HFFc6 (cell line): ENCODE measurements at places on chromosomes 16 and 17.

GRCh38 chr17:65583921-65584603 is 22.6 kb upstream of the AXIN2 start:
- no peak for DNase-seq

DNA sequence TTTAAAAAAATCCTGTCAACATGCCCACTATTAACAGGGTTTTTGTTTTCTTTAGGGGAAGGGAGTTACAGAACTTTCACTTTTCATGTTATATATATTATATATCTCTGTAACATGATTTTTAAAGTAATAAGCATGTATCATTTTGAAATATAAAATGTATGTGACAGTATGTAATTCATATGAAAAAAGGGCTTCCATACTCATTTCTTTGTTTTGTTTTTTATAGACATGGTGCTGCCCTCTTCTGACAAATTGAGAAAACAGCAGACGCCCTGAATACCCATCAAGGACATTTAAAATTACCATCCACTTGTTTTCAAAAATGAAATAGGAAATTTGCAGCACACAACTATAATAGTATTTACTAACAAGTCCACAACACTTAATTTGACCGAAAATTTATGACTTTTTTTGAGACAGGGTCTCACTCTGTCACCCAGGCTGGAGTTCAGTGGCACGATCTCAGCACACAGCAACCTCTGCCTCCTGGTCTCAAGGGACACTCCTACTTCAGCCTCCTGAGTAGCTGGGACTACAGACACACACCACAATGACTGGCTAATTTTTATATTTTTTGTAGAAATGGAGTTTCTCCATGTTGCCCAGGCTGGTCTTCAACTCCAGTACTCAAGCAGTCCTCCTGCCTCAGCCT is 30.4 kb downstream of the CFDP1 start:
- peak; percentile 35 for DNase-seq

GRCh38 chr16:69404275-69404805 is 18.5 kb upstream of the TERF2 start:
- peak; percentile 59 for DNase-seq

DNA sequence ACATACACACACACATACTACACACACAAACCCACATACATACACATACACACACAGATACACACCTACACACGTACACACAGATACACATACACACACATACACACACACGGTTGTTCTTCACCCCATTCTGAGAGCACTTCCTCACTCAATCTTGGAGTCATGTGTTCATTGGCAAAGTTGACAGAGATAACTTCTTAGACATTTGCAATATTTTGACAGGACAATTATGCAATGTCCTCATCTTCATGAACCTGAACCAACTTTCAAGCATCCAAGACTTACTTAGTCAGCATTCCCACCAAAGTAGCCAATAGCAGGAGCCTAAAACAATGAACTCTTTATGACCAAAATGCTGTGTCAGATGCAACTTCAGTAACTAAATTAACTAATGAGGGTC is 77.1 kb upstream of the DNAH17 start:
- no peak for DNase-seq

- no peak for DNase-seq
Measured at GRCh38 chr16:3879258-3879886, 1.1 kb downstream of the CREBBP start.

DNA sequence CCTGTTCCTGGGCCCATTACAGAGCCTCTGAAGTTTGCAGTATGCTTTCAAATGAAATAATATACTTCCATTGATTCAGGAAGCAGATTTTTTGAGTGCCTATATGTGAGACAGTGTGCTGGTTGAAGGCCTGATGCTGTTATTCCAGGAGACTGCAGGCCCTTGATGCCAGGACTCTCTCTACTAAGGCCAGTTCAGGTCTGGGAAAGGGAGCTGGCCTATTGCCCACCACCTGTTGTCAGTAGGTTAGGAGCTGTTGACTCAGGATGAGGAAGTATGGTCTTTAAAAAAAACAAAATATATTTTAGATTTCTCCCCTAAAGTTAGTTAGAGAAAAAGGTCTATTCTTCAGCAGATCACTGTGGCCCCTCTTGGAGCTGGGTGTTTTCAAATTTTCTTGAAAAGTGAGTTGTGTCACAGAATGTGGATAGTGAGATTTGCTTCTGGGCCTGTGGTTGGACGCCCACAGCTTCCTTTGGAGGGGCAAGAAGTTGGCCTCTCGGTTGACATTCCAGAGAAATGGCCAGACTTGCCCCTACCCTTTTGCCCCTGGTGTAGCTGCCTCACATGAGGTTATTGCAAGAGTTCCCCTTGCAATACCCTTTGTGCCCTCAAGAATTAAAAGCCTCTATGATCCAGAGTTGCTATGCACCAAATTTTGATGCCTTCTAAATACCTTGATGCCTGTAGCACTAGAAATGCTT is 7.9 kb downstream of the ESRP2 start:
- no peak for DNase-seq

GRCh38 chr16:68564382-68564985 is 25.4 kb downstream of the ZFP90 start:
- DNase-seq, result peak; percentile 11

DNA sequence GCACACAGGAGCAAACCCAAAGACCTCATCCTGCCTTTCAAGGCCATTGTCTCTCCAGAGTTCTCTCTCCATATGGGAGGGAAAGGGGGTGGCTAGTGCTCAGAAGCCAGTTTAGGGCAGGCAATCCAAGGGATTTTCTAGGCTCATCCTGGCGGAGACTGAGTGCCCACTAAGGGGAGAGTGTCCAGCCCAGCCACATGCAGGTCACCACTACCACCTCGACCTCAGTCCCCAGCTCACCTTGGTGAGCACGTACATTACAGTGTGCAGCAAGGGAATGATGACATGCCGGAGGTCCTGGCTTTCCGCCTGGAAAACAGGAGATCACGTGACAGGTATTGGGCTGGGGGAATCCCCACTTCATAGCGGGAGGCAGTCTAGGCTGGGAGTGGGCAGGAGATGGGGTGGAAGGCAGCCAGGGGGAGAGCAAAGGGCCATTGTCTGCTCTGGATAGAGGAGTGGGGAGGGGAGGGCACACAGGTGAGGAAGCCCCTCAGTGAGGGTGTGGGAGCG is 29.9 kb downstream of the PIK3R6 start:
- DNase-seq, result no peak

GRCh38 chr17:64698725-64699124 is 36.6 kb upstream of the SMURF2 start:
- DNase-seq, result peak; percentile 47

- DNase-seq, result no peak
Measured at GRCh38 chr17:39863918-39864746, at the start of gene IKZF3. IKZF3 (minus strand) TSS chr17:39864312; CDS start chr17:39864126, 186 bp downstream.

DNA sequence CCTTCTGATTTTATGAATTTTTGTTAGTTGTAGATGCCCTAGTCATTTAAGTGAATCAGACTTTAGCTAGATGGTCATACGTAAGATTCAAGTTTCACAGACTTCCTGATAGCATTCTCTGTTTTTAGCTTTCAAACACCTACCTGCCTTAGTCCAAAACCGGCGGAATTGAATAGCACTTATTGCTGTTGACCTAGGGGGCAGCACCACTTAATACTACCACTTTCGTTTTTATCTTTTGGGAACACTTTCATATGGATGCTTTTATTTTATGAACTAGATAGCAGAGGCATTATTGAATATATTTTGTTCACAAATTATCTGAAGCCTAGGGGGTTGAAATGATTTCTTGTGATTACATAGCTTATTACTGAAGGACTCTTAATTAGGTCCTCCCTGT is 31.5 kb downstream of the TADA2A start:
- DNase-seq, result no peak

DNA sequence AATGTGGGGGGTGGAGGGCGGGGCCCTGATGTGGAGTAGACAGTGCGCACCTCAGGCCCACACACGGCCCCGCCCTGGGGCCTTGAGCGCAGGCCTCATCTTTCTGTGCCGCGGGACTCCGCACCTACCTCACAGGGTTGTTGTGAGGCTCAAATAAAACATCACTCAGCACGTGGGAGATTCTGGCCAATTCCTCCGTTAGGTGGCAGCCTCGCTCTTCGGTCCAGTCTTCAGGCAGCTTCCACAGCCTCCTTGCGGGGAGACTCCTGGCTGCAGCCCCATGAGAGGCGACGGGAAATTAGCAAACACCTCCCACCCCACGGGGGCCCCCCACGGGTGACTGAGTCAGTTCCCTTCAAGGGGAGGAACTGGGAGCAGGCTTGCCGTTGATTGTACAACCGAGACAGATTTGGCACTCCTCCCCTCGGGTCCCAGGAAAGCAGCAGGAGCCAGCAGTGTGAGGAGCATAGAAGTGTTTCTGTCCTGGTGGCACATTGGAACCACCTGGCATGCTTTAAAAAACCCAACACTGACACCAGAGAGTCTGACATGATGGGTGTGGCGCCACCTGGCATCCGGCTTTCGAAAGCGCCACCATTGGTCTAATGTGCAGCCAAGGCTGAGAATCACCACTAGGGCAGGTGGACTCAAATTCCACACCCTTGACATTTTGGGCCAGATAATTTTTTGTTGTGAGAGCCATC is 7.6 kb downstream of the MRM1 start:
- peak; percentile 60 for DNase-seq

DNA sequence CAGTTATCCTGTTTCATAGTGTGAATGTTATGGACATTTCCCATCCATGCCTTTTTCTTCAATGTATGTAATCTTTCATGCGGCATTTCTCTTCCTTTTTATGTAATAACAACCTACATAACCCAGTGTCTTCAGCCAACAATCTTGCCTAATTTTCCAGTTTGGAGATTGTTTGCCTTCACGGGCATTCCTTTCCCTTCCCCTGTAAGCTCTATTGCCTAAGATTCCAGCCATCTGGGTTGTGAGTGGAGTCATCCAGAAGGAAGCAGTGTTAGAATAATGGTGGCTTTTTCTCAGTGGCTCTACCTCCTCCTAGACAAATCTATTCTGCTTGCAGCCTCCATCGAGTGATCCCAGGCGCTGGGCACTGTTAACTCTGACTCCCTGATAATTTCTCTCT is 22.3 kb downstream of the SYCE1L start:
- DNase-seq, result no peak

DNA sequence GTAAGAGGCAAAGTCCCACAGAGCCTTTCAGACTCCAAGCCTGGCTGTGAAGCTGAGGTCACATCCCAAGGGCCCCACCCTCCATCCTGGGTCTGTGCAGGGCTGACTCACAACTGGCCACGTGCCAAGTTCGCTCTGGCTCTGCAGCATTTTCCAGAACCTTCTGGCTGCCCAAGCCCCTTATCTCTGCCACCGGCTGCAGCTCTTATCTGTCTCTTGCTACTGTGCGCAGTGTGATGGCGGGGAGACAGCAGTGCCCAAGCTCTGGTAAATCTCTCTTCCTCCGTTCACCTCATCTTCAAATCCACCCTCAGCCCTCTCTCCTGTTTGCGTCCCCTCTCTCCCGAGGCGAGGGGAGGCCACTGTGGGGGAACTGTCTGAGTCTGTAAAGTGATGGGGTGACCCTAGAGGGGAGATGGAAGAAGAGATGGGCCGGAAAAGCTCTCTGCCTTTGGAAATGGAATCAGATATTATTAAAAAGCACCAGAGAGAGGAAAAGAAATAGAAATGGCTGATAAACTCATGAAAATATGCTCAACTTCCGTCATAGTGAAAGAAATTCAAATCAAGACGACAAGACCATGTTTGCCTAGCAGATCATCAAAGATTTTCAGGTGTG is 162.7 kb upstream of the CDC42EP4 start:
- DNase-seq, result no peak

DNA sequence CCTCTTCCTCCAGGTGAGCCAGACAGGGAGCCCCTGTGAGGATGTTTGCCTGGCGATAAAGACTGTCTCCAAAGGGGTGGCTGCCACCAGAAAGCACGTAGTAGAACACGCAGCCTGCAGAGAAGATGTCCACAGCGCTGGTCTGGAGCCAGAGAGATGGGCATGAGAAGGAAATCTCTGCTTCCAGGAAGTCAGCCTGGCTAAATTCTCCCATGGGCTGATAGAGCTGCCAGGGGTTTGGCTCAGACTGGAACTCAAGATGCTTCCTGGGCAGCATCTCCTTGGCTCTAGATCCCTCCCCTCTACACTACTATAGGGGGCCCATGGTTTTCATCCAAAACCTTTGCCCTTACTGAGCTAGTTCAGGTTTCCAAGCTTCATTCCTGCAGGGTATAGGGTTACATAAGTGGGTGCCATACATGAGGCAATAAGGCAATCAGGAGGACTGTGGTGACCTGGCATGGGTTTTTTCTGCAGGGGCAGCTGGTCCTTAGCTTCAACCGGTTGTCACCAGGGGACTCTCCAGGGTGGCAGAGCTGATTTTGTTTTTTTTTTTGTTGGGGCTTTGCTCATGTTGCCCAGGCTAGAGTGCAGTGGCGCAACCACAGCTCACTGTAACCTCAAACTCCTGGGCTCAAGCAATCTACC is 13.6 kb downstream of the PLK1 start:
- no peak for DNase-seq

DNA sequence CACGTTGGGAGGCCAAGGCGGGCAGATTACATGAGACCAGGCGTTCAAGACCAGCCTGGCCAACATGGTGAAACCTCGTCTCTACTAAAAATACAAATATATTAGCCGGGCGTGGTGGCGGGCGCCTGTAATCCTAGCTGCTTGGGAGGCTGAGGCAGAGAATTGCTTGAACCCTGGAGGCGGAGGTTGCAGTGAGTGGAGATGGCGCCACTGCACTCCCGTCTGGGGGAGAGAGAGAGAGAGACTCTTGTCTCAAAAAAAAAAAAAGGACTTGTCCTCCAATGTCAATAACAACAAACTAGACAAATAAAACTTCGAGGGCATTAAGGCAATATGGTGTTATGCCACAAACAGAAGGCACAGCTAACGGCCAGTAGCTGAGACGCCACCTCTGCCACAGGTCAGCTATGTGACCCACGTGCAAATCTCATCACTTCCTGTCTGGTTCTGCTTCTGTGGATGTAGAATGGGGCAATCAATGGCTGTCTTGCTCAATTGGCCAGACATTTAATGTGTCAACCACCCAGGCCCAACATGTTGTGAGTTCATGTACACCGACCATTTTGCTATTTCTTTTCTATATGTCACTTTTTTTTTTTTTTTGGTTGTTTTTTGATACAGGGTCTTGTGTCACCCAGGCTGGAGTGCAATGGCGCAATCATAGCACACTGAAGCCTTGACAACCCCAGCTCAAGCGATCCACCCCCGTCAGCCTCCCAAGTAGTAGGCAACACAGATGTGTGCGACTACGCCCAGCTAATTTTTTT is 834 bp upstream of the TXNDC11 start:
- peak; percentile 25 for DNase-seq

DNA sequence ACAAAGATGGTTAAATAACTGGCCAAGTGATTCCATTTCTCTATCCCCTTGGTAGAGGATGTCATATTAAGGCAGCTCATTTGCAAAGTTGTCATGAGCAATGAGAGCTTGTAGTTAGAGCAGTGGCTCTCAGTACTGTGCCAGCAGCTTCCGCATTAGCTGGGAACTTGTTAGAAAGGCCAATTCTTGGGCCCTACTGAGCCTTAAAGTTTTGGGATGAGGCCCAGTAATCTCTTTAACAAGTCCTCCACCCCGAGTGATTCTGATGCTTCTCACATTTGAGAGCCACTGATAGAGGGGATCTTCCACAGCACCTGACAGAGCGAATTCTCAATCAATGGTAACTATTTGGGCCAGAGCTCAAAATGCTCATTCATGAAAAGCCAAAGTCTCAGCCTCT is 20.2 kb upstream of the CCL1 start:
- no peak for DNase-seq

- DNase-seq, result no peak
Measured at GRCh38 chr16:30951750-30952149, 2.9 kb downstream of the ORAI3 start.
